ENCODE measurements at places on chromosomes 16 and 17. TPM values are rescaled to one million over a fixed set of nuclear protein-coding genes. Genes with fewer than 3 reads are reported as not detected.

Gene BCO1
- not detected for total RNA-seq

DNA sequence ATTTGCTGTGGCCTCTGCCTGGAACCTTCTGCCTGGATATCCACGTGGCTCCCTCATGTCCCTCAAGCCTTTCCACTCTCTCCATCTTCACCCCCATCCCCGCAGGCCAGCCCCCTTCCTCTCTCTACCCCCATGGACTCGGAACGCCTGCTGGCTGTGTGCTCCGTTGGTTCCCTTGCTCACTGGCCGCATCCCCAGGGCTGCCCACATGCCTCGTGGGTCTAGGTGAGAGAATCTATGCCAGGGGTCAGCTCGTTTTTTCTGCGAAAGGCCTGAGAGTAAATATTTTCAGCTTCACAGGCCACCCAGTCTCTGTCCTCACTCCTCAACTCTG, 12.0 kb downstream of the SLC5A10 start:
- no peak overlapping the region for H3K27ac ChIP-seq
- no peak overlapping the region for H3K4me3 ChIP-seq
- H3K27me3 ChIP-seq = no peaks in the 10 kb centered on the region
- no peaks in the 10 kb centered on the region for H3K36me3 ChIP-seq
- H3K4me1 ChIP-seq = peaks cover 17% of the 10 kb centered on the region

GRCh38 chr16:22395960-22396359, 21.5 kb upstream of the CDR2 start:
- H3K4me3 ChIP-seq = no peak overlapping the region
- no peaks in the 10 kb centered on the region for H3K4me1 ChIP-seq
- no peak for DNase-seq
- H3K36me3 ChIP-seq = peaks cover 5% of the 10 kb centered on the region

GRCh38 chr17:78735832-78736525, 46.1 kb downstream of the CYTH1 start:
- peak overlapping the region; percentile 88 for H3K4me3 ChIP-seq
- H3K4me1 ChIP-seq = peaks cover 80% of the 10 kb centered on the region
- no peaks in the 10 kb centered on the region for H3K27me3 ChIP-seq

Gene ITGAX
- total RNA-seq = 45.9 TPM

Gene UTS2R
- total RNA-seq = 0.14 TPM

- H3K4me1 ChIP-seq = no peaks in the 10 kb centered on the region
- H3K36me3 ChIP-seq = no peaks in the 10 kb centered on the region
- no peaks in the 10 kb centered on the region for H3K27me3 ChIP-seq
Observed at GRCh38 chr17:34725008-34725407, 145.6 kb downstream of the TMEM132E start.

- no peaks in the 10 kb centered on the region for H3K27me3 ChIP-seq
- no peaks in the 10 kb centered on the region for H3K36me3 ChIP-seq
- no peaks in the 10 kb centered on the region for H3K4me1 ChIP-seq
- no peak for DNase-seq
- no peak overlapping the region for H3K27ac ChIP-seq
- no peak overlapping the region for H3K4me3 ChIP-seq
Observed at GRCh38 chr16:51896013-51896412, 650.9 kb downstream of the TOX3 start.

Gene HS3ST3A1
- 3.7 TPM for total RNA-seq

DNA sequence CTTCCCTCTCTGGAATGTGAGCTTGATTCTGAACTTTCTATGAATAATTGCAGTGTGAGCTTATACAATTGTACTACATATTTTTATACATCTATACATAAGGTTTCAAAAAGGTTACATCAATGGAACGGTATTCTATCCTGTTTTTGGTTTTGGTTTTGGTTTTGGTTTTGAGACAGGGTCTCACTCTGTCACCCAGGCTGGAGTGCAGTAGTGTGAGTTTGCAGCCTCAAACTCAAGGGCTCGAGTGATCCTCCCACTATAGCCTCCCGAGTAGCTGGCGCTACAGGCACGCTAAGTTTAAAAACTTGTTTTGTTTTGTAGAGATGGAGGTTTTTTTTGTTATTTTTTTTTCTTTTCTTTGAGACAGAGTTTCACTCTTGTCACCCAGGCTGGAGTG, 1.1 kb downstream of the CTRB1 start:
- DNase-seq = peak; percentile 73
- H3K4me3 ChIP-seq = peak overlapping the region; percentile 70
- H3K4me1 ChIP-seq = peaks cover 4% of the 10 kb centered on the region
- H3K27ac ChIP-seq = peak overlapping the region; percentile 59

GRCh38 chr16:66344533-66345145, 21.9 kb upstream of the CDH5 start:
- H3K27ac ChIP-seq = no peak overlapping the region
- H3K36me3 ChIP-seq = no peaks in the 10 kb centered on the region
- no peaks in the 10 kb centered on the region for H3K4me1 ChIP-seq
- DNase-seq = peak; percentile 80
